ENCODE measurements at places on chromosomes 16 and 17. TPM values are rescaled to one million over a fixed set of nuclear protein-coding genes. Genes with fewer than 3 reads are reported as not detected.

Gene RAB26
- 0.92 TPM for polyA plus RNA-seq

Gene HID1
- 7.9 TPM for polyA plus RNA-seq

Gene SLC52A1
- polyA plus RNA-seq, result not detected

DNA sequence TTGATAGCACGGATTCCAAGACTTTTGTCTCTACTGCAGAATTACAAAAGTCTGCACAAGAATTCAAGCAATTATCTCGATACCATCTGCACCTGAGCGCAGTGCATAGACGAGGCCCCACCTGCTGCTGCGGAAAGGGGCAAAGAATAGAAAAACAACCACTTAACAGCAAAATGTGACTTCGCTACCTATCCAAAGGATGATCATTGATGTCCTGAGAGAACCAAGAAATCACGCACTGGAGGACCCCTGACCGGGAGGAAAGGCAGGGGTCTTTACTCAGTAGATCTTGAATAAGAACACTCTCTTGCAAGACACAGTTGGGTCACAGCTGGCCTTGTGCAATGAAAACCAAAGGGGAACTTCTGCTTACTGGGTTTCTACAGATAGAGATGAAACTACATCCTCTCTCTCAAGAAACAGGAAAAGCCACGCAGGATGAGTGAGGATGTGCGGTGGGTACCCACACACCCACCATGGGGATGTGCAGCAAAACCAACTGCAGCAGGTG lies 147.4 kb upstream of the RPH3AL start:
- DNase-seq, result no peak

DNA sequence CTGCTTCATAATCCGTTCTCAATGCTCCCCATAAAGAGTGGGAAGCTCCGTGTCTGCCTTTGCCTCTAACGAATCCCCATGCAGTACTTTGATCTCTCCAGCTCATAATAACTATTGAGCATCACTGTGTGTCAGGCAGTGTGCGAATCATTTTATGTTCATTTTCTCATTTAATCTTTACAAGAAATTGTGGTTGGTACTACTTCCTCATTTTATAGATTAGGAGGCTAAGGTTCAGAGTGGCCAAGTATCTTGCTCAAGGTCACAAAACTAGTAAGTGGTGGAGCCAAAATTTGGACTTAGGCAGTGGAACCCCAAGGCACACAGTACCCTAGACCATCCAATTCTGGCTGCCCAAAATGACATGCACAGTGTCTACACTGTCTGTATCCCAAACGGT lies 44.8 kb downstream of the ABCC12 start:
- DNase-seq, result no peak

DNA sequence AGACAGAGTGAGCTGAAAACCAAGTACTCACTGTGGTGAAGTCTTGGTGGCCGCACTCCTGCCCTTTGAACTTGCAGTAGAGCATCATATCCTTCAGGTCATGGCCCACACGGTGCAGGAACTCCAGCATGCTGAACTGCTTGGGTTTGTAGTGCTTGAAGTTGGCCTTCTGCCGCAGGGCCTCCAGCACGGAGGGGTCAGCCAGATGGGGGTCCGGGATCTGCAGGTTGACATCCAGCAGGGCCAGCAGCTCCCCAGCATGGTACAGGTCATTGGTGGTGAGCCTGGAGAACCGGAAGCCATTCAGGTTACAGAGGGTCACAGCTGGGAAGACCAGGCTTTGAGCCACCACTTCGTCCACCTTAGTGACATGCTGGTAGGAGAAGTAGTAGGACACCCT lies 99.1 kb upstream of the CCL2 start:
- DNase-seq, result no peak

DNA sequence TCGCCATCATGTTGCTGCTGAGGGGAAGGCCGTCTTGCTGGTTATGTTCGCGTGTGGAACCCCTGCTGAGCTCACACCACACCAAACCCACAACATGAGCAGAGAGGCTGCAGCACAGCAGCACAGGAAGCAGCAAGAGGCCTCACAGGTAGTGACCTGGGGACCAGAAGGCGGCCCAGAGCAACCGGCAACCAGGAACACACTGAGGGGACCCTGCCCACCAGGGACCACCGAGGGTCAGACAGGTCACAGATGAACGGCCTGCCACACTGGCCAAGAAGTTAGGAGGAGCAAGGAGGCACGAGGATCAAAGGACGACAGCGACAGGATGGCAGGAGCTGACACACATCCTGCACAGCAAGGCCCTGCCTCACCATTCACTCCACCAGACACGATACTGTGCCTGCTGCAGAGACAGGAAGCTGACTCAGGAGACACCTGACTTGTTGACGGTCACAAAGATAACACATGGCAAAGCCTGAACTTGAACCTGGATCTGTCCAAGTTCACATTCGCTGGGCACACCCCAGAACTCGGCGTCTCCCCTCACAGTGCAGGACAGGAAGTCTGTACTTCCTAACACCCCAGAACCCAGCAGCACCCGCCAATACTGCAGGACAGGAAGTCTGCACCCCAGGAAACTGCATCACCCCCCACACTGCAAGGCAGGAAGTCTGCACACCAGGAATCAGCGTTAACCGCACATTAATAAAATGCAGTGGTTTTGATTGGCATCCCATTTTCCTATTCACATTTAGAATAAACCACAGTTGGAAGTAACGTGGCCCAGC lies 98.5 kb downstream of the ZNF778 start:
- no peak for DNase-seq

GRCh38 chr17:27083408-27084185 lies 210.3 kb upstream of the WSB1 start:
- DNase-seq, result no peak
